Activated T-helper 1 cell treated with anti-CD3 and anti-CD28 coated beads, Interleukin-2, amount 50 U/mL, for 16 hours (primary cell): ENCODE measurements at places on chromosomes 2 and 18.

GRCh38 chr18:24814521-24814920 lies 354.1 kb downstream of the HRH4 start:
- no peak for DNase-seq

- no peak for DNase-seq
Measured at GRCh38 chr18:3060667-3061580, 48.0 kb upstream of the LPIN2 start.

DNA sequence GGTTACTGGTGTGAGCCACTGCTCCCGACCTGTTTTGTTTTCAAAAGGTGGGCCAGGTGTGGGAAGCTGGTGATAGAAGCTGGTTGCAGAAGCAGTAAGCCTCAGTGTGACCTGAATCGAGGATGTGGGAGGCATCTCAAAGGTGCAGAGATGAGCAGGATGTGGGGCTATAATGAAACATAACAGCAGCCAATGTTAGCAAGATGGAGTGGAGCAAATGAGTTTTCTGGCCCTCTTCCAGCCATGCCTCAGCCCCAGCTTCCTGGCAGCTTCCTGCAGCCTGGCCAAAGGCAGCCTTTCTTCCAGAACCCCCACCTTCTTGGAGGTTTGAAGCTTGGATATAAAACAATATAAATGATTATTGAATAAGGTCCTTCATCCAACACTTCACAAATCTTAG lies 184.8 kb downstream of the NCK2 start:
- DNase-seq = peak; percentile 22

GRCh38 chr2:28451793-28452533 lies 43.9 kb upstream of the PLB1 start:
- DNase-seq = no peak

GRCh38 chr2:190891372-190891771 lies 10.8 kb downstream of the GLS start:
- no peak for DNase-seq

GRCh38 chr2:136238286-136239078 lies 120.5 kb upstream of the CXCR4 start:
- peak; percentile 15 for DNase-seq
